ENCODE measurements at places on chromosomes 2 and 18.
A peak's percentile ranks its signal among the peaks of the same experiment; 100 is the strongest.

GRCh38 chr2:68771211-68771751 lies 36.7 kb downstream of the ARHGAP25 start:
- H3K27me3 ChIP-seq, result no peaks in the 10 kb centered on the region
- H3K4me1 ChIP-seq, result peaks cover 96% of the 10 kb centered on the region
- H3K27ac ChIP-seq, result peak overlapping the region; percentile 97
- no peak for DNase-seq
- peaks cover 29% of the 10 kb centered on the region for H3K36me3 ChIP-seq

DNA sequence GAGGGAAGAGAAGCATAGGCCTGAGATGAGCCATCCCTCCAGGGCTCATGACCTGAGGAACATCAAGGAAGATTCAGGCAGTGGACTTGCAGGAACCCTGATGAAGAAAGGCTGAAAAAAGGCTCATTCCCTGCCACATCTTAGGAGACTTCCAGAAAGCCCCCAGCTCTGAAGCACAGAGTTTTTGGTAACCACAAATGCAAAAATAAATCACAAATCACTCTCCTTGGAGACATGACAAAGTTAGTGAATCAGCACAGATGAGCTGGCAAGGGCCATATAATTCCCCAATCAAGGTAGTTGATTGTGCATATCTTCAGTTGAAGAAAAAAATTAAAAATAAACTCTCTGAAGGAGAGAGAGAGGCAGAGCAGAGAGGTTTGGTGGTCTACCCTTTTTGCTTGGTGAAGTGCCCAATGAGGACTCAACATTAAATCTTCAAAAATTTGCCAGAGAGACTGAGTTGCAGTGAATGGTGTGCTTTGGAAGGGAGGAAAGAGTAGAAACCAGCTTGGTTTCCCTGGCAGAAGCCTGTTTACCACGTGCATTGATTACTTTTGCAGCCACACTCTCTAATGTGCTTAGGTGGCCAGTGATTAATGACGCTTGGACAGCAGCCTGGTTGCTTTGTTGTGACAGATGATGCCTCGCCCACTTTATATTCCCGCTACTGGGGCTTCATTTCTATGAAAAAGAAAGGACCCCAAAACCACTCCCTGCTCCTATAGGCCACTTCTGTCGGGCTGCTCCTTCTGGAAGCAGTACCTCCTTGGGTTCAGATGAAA lies 257.4 kb upstream of the SLC14A2 start:
- H3K4me1 ChIP-seq, result no peaks in the 10 kb centered on the region
- H3K4me3 ChIP-seq, result no peak overlapping the region
- no peak overlapping the region for H3K27ac ChIP-seq
- DNase-seq, result no peak

DNA sequence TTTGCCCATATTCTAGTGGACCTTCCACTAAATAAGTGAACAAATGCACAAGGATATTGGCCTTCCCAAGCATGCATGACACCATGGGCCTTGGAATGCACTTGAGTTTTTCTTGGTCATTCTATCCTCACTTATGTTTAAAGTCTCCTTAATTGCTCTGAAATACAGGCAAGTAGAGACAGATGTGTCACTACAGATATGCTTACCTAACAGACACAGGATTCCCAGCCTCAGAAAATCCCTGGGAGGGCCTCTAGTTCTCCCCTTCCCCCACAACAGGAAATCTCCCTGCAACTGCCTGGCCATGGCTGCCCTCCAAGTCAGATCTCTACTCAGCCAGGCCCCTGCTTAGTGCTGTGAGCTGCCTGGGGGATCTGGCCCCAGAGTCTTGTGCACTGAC lies 445.2 kb downstream of the IRS1 start:
- no peak overlapping the region for H3K27ac ChIP-seq
- no peaks in the 10 kb centered on the region for H3K36me3 ChIP-seq
- no peaks in the 10 kb centered on the region for H3K27me3 ChIP-seq
- H3K4me1 ChIP-seq, result no peaks in the 10 kb centered on the region
- no peak for DNase-seq

DNA sequence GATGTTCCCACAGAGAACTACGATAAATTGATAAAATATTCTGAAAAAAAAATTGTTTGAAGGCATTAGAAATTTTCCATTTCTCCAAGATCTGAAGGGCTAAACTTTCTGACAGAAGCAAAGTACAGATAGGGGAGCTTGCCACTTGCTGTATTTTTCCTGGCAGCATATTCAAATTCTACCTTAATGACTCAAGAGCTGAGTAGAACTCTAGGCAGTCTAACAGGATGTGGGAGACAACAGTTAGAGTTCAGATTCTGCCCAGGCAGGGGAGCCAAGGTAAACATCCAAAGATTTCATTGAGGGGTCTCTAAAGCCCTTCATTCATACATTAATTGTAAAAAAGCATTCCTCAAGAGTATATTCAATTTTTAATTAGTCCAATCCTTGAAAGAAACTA lies 46.0 kb upstream of the RIT2 start:
- no peaks in the 10 kb centered on the region for H3K36me3 ChIP-seq
- no peaks in the 10 kb centered on the region for H3K4me1 ChIP-seq
- H3K27ac ChIP-seq, result no peak overlapping the region
- no peak for DNase-seq
- H3K27me3 ChIP-seq, result no peaks in the 10 kb centered on the region

- no peak overlapping the region for H3K4me3 ChIP-seq
- DNase-seq, result no peak
- H3K4me1 ChIP-seq, result no peaks in the 10 kb centered on the region
- no peaks in the 10 kb centered on the region for H3K36me3 ChIP-seq
These were observed 214.5 kb upstream of the DOK6 start for GRCh38 chr18:69186162-69186561.
